Activated CD4-positive, alpha-beta T cell treated with anti-CD3 and anti-CD28 coated beads for 36 hours (primary cell): ENCODE measurements at places on chromosomes 2 and 18. TPM values are rescaled to one million over a fixed set of nuclear protein-coding genes. Genes with fewer than 3 reads are reported as not detected.

The IL36A gene
- not detected for total RNA-seq

The COL4A4 gene
- total RNA-seq: not detected

The PLGLB1 gene
- 1.1 TPM for total RNA-seq

The SLC30A3 gene
- total RNA-seq: 0.53 TPM

The PROKR1 gene
- total RNA-seq: not detected

DNA sequence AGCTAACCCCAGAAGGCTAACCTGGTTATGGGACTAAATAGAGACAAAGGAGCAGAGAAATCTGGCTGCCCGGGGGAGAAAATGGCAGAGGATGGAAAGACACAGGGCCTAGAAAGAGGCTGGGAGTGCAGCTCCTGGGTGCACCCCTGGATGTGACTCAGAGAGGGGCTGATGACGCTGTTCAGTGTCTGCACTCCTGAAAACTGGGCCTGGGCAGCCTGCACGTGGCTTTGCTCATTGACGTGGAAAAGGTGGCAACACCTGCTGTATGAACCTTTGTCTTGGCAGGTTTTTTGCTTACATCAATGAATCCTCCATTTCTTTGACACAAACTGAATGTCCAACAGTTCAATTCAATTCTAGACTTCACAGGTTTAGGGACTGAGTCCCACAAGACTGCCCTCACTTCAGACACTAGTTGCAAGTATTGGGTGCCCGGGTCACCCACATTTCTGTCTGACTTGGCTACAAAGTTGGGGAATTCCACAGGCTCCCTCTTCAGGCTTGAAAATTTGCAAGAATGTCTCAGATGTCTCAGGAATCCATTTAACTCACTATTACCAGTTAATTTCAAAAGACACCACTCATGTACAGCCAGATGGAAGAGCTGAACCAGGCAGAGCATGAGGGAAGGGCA is 47.3 kb upstream of the PUM2 start:
- no peak for DNase-seq

DNA sequence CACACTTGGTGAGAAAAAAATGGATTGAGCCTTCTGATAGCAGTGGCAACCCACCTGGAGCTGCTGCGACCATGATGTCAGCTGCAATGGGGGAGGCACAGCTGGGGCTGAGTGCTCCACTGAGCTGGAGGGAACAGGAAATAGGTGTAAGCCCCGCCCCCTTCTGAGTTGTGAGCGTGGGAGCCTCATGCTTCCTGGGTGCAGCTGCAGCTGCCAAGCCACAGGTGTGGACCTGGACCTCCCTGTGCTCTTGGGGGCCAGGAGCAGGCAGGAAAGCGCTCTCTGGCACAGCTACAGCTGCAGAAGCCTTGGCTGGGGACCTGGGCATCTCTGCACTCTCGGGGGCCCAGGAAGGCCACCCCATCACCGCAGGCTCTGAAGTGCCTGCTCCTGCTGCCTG is 970.6 kb downstream of the DCDC2C start:
- peak; percentile 52 for DNase-seq

DNA sequence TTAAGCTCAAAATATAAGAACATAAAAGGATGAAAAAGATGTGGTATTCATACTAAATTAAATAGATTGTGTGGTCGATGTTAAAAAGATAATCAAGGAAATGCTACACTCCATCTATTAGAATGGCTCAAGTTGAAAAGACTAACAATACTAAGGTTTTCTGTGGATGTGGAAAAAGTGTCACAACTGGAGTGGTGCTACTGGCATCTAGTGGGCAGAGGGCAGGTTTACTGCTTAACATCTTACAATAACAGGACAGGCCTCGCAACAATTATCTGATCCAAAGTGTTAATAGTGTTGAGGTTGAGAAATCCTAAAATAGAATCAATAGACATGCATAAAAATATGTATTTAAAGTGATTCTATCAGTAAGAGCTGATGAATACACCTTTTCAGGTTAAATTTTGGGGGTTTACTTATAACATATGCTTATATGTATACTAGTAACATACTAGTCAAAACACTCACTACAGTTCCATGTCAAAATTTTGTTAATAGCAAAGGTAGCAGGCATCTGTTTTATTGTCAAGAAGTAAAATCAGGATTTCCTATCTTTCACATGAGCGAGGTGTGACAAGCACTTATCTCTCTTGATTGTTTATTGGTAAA is 91.5 kb upstream of the TMEFF2 start:
- peak; percentile 11 for DNase-seq

- DNase-seq: no peak
These were observed 268.6 kb upstream of the RAB6C start for GRCh38 chr2:129710670-129711495.

DNA sequence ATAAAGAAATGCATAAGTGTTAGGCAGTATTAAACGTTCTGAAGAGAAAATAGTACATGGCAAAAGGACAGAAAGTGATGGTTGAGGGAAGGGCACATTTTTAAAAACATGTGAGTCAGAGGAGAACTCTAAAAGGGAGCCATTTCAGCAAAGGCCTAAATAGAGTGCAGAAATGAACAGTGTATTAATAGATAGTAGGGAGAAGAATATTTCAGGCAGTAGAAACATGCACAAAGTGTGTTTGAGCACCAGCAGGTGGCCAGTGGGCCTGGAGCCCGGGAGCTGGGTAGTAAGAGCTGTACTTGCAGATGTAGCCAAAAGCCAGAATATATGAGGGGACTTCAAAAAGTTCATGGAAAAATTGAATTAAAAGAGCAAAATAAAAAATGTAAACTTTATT is 288.1 kb upstream of the FIGN start:
- DNase-seq: no peak

GRCh38 chr18:949724-950631 is 45.3 kb downstream of the ADCYAP1 start:
- no peak for DNase-seq

DNA sequence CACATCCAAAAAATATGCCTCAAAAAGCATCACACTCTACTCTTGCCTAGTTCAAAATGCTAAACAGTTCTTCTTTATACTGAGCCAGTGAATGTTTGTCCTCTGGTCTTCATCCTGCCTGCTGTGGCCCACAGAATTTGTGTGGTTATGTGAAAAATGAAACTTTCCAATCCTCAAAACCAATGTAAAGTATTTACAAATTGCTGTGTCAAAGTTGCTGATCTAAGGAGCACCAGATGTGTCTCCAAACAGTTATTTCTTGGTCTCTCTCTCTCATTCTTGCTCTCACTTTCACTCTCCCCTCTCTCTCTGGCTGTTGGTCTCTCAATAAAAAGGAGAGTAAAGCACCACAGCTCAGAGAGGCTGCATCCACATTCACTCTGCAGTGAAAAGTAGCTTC is 23.0 kb downstream of the EPHA4 start:
- no peak for DNase-seq

GRCh38 chr18:37552286-37552685 is 13.3 kb downstream of the CELF4 start:
- DNase-seq: no peak

DNA sequence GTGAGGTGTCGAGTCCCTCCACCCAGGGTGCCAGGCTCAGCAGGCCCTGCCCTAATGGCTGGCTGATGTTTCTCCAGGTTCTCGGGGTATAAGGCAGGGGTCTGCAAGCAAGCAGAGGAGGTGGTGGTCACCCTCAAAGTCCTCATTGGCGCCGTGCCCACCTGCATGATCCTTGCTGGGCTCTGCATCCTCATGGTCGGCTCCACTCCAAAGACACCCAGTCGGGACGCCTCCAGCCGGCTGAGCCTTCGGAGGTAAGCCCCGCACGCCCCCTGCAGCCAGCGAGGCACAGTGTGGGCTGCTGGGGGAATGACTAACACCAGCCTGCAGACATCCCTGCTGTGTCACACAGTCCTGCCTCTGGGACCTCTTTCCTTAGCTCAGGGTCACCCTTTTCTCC is 14.1 kb downstream of the MFSD2B start:
- no peak for DNase-seq

DNA sequence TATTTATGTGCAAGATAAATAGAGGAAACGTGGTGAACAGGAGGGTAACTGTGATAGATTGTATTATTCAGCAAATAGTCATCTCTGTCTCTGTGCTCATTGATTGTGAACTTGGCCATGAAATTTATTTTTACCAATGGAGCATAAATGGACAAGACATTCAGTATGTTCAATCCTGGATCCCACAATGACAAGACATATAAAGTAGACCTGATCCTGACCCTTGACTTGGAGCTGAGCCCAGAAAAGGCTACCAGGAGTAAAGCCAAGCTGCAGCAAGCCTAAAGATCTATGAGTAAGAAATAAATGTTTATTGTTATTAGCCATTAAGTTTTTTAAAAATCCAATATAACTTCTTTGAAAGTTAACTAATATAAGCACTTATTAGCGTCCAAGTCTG is 531.2 kb downstream of the PIK3C3 start:
- no peak for DNase-seq

GRCh38 chr2:232387451-232388171 is 9.1 kb downstream of the ALPP start:
- no peak for DNase-seq
